ENCODE measurements at places on chromosomes 11 and 22.

DNA sequence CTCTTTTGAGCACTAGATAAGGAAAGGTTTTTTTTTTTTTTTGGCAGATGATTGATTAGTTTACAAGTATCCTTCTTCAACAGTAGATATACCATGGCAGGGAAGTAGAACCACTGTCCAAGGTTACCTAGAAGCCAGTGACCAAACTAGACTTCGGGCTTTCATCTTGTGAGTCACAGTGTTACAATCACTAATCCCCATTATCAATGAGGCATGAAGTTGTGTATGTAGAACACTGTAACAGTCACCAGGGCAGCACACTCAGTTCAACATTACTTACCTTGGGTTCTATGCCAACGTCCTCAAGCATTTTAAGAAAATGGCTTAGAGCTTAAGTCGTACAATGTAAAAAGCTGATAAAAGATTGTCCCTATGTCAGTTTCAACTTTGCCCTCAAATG is 430.9 kb downstream of the ETS1 start:
- no peaks in the 10 kb centered on the region for H3K36me3 ChIP-seq
- H3K4me3 ChIP-seq: no peak overlapping the region
- no peaks in the 10 kb centered on the region for H3K4me1 ChIP-seq

DNA sequence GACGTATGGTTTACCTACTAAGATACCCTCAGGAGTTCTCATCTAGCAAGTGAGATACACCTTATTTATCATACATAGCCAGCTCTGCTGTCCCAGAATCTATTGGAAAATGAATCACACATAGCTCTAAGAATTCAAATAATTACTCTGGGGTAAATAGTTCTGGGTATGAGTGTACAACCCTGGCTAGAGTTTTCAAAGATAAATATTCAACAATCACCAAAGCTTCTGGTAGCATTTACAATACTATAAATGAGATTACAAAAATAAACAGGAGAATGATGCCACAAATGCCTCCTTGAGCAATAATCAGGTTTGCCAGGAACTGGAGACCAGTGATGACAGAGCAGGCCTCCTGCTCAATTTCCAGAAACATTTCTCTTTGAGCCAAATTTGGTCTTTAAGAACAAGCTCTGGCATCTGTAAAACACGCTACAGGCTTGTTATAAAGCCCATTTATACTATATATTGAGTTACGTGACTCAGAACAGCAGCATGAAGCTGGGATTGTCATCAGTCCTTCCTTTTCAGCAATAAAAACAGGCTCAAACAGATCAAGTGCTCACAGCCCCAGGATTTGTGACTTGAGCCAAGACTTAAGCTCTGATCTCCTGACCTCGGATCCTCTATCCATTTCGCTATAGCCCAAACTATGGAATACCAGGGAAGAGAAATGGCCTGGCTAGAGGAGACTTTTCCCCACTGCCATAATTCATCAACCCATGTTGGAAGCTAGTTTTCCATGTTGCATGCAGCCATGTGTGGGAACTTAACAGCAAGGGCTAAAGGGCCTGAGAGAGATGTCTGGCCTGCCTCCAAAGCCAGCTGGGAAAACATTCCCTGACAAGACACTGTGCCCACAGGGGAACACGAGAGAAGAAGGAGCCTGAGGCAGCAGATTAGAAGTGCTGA is 19.7 kb downstream of the RAB30 start:
- peak overlapping the region; percentile 90 for H3K27ac ChIP-seq
- peak; percentile 97 for DNase-seq
- H3K36me3 ChIP-seq: no peaks in the 10 kb centered on the region
- no peak overlapping the region for H3K4me3 ChIP-seq
- H3K27me3 ChIP-seq: no peaks in the 10 kb centered on the region

- H3K4me3 ChIP-seq: no peak overlapping the region
- H3K36me3 ChIP-seq: no peaks in the 10 kb centered on the region
- H3K27me3 ChIP-seq: no peaks in the 10 kb centered on the region
- no peaks in the 10 kb centered on the region for H3K4me1 ChIP-seq
- no peak overlapping the region for H3K27ac ChIP-seq
- no peak for DNase-seq
Observed at GRCh38 chr11:11738370-11738769, 103.4 kb upstream of the USP47 start.

DNA sequence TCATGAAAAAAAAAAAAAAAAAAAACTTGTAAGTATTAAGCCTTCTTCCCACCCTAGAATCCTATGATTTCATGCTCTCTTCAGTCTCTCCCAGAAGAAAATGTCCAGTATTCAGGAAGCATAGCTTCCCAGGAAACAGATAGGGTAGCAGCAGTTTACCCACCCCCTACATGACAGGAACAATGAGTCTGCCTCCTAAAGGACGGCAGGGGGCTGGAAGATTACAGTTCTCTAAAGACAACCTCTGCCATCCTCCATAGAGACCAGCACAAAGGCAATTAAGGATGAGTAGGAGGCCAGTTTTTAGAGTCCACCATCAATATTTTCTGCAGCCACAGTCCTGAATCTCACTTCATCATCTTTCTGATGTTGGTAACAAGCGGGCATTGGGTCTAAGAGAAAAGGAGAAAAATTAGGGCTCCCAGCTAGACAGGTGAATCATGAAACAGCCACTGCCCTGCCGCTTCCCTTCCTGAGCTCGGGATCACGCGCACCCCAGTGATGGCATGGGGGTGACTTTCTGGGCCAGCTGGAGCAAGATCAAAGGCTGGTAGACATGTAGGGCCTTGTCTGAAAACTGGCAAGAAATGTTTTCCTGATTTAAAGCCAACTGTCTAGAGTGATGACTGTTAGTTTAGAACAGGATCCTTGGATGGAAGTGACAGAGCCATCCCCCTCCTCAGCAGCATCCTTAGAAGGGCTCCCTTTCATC is 322.8 kb downstream of the LARGE1 start:
- DNase-seq: no peak
- H3K27me3 ChIP-seq: no peaks in the 10 kb centered on the region
- H3K4me3 ChIP-seq: no peak overlapping the region

DNA sequence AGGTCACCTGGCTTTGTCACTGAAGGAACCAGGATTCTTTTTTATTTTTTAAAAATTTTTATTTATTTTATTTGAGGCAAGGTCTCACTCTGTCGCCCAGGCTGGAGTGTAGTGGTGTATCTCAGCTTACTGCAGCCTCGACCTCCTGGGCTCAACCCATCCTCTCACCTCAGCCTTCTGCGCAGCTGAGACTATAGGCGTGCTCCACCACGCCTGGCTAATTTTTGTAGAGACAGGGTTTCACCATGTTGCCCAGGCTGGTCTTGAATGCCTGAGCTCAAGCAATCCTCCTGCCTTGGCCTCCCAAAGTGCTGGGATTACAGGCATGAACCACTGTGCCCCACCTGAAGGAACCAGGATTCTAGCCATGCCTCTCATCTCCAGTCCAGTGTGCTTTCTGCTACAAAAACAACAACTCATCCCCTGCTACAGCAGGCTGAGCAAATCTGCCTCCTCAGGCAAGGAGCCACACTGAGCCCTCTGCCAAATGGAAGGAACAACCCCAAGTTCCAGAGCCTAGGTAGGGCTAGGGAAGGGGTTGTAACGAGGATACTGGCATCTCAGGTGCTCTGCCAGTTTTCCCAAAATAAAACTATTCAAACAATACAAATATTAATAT is 2.6 kb upstream of the PEX26 start:
- H3K27ac ChIP-seq: no peak overlapping the region
- no peak for DNase-seq
- H3K4me3 ChIP-seq: no peak overlapping the region
- no peaks in the 10 kb centered on the region for H3K27me3 ChIP-seq
- H3K4me1 ChIP-seq: peaks cover 11% of the 10 kb centered on the region

- peaks cover 22% of the 10 kb centered on the region for H3K36me3 ChIP-seq
- peaks cover 4% of the 10 kb centered on the region for H3K4me1 ChIP-seq
- H3K27me3 ChIP-seq: no peaks in the 10 kb centered on the region
- H3K4me3 ChIP-seq: no peak overlapping the region
- DNase-seq: no peak
Observed at GRCh38 chr11:119081682-119082260, 2.9 kb upstream of the HMBS start.

GRCh38 chr22:36211237-36211861 is 9.7 kb upstream of the APOL4 start:
- H3K27ac ChIP-seq: no peak overlapping the region
- peaks cover 27% of the 10 kb centered on the region for H3K27me3 ChIP-seq
- H3K4me1 ChIP-seq: no peaks in the 10 kb centered on the region
- no peaks in the 10 kb centered on the region for H3K36me3 ChIP-seq
- peak; percentile 73 for DNase-seq
- H3K4me3 ChIP-seq: no peak overlapping the region

GRCh38 chr11:111229604-111230003 is 15.9 kb upstream of the POU2AF2 start:
- H3K4me1 ChIP-seq: no peaks in the 10 kb centered on the region
- DNase-seq: no peak
- H3K27ac ChIP-seq: no peak overlapping the region
- H3K36me3 ChIP-seq: no peaks in the 10 kb centered on the region
- H3K4me3 ChIP-seq: no peak overlapping the region
- H3K27me3 ChIP-seq: no peaks in the 10 kb centered on the region

DNA sequence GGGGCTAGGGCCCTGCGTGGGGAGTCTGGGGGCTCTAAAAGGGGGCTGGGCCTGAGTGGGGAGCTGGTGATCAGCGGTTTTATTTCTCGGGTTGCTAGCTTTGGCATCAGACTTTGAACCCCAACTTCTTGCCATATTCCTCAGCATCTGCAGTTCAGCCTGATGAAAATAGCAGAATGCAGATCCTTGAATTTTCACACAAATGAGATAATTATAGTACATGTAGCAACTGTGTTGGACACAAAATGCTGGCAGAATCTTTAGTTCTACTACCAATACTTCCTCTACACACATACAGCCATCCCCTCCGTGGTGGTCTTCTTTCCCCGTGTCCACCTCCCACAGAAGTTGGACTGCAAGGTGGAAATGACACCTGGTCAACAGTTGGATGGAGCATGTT is 1.5 kb downstream of the ZC3H7B start:
- no peak for DNase-seq
- H3K4me1 ChIP-seq: peaks cover 13% of the 10 kb centered on the region
- H3K4me3 ChIP-seq: peak overlapping the region; percentile 90
- H3K36me3 ChIP-seq: peaks cover 2% of the 10 kb centered on the region
- H3K27ac ChIP-seq: peak overlapping the region; percentile 77

GRCh38 chr22:19933341-19934241 is 8.0 kb upstream of the COMT start:
- H3K27ac ChIP-seq: no peak overlapping the region
- H3K36me3 ChIP-seq: no peaks in the 10 kb centered on the region
- DNase-seq: no peak

DNA sequence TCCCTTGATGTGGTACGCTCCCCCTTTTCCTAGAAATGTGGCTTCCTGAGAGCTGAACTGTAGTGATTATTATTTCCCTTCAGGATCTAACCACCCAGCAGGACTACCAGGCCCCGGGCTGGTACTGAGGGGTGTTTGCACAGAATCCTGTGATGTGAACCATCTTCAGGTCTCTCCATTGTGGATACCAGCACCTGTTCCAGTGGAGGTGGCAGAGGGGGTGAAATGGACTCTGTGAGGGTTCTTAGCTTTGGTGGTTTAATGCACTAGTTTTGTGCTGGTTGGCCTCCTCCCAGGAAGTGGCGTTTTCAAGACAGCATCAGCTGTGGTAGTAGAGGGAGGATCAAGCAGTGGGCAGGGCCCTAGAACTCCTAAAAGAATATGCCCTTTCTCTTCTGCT is 18.6 kb downstream of the C11orf91 start:
- DNase-seq: no peak
- H3K27ac ChIP-seq: no peak overlapping the region
- H3K4me3 ChIP-seq: no peak overlapping the region
- no peaks in the 10 kb centered on the region for H3K4me1 ChIP-seq

DNA sequence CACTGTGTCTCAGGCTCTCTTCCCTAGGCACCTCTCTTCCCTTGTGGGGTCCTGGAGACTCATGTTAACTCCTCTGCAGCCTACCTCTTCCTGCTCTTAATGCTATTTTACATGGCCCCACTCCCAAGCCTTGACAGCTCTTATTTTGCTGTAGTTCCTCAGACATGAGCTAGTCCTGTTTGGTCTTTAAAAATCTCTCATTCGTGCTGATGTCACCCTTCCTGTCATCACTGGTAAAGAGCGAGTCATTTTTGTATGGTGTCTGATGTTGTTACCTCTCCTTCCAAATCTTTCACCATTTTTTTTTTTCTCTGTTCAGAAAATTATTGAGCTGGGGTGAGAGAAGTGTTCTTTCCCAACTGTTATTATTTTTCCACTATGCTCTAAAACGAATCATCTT is 84.8 kb upstream of the ZBED5 start:
- DNase-seq: no peak
- H3K27ac ChIP-seq: no peak overlapping the region
- no peak overlapping the region for H3K4me3 ChIP-seq
- H3K4me1 ChIP-seq: no peaks in the 10 kb centered on the region
- H3K36me3 ChIP-seq: no peaks in the 10 kb centered on the region

DNA sequence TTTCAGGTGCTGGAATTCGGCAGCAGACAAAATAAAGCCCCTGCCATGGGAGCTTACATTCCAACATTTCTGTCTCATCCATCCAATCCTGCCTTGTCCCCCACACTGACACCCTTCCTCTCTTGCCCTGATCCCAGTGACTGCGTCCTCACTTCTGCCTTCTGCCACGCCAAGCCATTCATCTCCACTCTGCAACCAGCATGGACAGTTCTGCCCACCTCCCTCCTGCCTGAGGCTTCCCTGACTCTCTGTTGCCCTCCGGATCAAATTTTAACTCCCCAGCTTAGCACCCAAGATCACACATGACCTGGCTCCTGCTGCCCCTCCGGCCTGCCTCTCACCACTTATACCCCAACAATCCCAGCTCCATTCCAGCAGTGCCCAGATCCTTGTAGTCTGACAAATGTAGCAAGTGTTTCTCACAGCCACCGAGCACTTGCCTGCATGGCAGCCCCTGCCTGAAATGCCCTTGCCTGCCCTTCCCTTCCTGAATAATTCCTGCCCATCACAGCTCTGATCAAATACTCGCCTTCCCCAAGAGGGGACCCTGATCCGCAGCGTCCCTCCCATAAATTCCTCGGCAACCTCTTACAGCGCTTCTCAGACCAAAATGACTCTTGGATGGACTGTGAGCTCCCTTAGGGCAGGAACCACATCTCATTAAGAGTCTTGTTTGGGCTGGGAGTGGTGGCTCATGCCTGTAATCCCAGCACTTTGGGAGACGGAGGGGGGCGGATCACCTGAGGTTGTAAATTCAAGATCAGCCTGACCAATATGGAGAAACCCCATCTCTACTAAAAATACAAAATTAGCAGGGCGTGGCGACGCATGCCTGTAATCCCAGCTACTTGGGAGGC is 2.3 kb downstream of the ACTN3 start:
- no peak for DNase-seq
- H3K27me3 ChIP-seq: peaks cover 19% of the 10 kb centered on the region
- H3K4me1 ChIP-seq: no peaks in the 10 kb centered on the region
- no peak overlapping the region for H3K4me3 ChIP-seq
- no peaks in the 10 kb centered on the region for H3K36me3 ChIP-seq

GRCh38 chr11:971731-972365 is 46.2 kb downstream of the AP2A2 start:
- no peak for DNase-seq
- no peaks in the 10 kb centered on the region for H3K27me3 ChIP-seq
- peaks cover 21% of the 10 kb centered on the region for H3K36me3 ChIP-seq
- H3K4me1 ChIP-seq: no peaks in the 10 kb centered on the region
- H3K4me3 ChIP-seq: no peak overlapping the region
